ENCODE measurements at places on chromosomes 2 and 18. TPM values are rescaled to one million over a fixed set of nuclear protein-coding genes. Genes with fewer than 3 reads are reported as not detected.

REG3A gene
- not detected for total RNA-seq

ERBB4 gene
- not detected for total RNA-seq

POTEC gene
- not detected for total RNA-seq

- H3K36me3 ChIP-seq, result no peaks in the 10 kb centered on the region
- H3K4me3 ChIP-seq, result no peak overlapping the region
- H3K27ac ChIP-seq, result no peak overlapping the region
- H3K27me3 ChIP-seq, result no peaks in the 10 kb centered on the region
Measured at GRCh38 chr2:213806125-213806726, 522.0 kb downstream of the SPAG16 start.

DNA sequence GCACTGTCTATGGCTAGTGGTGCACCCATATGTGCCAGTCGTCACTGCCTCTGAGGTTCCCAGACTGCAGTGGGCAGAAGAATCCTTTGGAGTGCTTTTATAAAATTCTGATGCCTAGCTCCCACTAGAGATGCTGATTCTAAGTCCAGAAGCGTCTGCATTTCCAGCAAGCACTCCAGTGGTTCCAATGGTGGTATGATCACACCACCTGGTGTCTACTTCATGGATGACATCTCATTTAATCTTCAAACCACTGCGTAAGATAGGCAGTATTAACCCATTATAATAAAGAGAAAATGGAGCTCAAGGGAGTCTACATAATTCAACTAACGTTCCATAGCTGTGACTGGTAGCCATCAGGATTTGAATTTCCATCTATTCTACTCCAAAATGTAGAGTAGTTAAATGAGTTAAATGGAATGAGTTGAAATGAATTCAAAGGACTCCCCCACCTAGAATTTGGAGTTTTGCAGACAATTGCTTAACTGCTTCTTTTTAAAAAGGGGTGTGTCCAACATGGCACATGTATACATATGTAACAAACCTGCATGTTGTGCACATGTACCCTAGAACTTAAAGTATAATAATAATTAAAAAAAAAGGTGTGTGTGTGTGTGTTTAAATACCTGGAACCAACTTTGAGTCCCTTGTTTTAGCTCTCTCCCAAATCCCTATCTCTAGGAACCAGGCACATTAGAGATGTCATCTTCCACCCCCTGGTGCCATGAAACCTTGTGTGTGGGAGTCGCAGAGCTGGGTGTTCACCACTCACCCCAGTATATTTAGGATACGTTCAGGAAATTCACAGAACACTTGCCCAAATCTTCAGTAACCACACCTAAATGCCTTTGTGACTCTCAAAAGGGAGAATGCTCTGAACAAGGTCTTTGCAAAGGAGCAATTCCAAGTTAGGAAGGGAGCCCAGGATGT lies 14.1 kb downstream of the LAMA3 start:
- H3K27me3 ChIP-seq, result no peaks in the 10 kb centered on the region
- H3K27ac ChIP-seq, result no peak overlapping the region
- H3K4me1 ChIP-seq, result no peaks in the 10 kb centered on the region
- H3K4me3 ChIP-seq, result no peak overlapping the region

GRCh38 chr2:157433394-157433793 lies 10.5 kb downstream of the CYTIP start:
- no peaks in the 10 kb centered on the region for H3K27me3 ChIP-seq
- H3K4me1 ChIP-seq, result peaks cover 62% of the 10 kb centered on the region
- peak overlapping the region; percentile 89 for H3K27ac ChIP-seq
- DNase-seq, result no peak
- H3K4me3 ChIP-seq, result peak overlapping the region; percentile 60
- peaks cover 48% of the 10 kb centered on the region for H3K36me3 ChIP-seq

DNA sequence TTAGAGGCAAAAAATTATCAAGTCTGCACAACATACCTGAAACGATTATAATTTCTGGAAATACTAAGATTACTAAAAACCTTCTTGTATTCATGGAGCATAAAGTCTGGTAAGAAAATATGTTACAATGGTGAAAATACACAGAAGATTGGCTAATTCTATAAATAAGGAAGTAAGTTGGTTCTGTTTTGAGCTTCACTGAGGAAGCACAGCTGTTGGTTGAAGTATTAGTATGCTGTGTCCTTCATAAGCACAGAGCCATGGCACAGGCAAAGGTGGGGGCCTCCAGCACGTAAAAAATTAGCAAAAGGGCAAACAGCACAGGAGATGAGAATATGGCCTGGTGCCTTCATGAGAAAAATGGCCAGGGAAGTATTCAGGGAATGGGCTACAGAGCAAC lies 40.4 kb upstream of the ANKRD62 start:
- no peaks in the 10 kb centered on the region for H3K36me3 ChIP-seq
- no peak overlapping the region for H3K27ac ChIP-seq
